ENCODE measurements at places on chromosomes 16 and 17.

DNA sequence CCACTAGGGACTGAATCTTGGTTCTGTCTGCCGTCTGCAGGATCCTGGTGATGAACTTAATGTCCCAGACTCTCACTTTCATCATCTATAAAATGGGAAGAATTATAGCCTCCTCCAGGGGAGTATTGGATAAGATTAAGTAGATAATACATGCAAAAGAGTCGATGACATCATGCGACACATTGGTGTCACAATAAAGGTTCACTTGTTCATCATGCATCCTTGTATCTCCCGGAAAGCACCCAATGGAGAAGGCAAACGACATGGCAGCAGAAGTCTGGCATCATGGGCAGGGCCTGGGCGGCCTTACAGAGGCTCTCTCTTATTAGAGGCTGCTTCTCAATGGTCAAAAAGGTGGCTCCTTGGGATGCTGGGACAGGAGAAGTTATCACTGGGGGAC is 35.1 kb upstream of the CD300E start:
- no peak for DNase-seq

DNA sequence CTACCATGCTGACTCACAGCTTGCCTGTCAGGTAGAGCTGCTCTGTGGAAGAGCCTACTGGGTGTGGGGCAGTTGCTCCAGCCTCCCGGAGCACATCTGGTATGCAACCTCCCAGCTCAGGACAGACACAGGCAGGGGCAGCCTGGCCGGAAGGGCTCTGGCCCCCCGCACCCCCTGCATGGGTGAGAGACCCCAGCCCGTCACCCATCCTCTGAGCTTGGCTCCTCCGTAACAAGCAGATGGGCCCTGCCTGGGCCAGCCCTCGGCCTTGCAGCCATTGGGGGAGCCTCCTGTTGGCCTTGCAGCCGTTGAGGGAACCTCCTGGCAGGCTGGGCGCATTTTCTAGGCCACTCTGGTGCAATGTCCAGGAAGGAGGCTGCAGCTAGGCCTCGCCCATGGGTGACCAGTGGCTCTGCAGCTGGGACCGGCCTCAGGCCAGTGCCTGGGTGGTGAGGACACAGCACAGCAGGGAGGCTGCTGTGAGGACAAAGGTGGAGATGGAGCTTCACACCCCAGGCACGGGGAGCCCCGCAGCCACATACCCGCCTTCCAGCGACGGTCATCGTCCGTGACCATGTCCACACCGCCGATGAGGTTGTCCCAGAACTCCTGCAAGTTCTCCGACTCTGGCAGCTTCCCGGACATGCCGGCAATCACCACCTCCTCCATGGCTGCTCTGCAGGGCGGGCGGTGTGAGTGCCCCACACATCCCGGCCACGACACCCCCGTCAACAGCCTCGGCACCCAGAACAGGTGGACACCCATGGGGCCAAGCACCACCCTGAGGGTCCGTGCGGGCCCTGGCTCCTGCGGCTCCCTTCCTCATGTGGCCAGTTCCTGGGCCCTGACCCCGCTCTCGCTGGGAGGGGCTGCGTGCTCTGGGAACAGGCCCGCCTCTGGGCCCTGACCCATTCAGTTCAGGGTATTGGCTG is 2.0 kb downstream of the FASN start:
- DNase-seq = no peak

DNA sequence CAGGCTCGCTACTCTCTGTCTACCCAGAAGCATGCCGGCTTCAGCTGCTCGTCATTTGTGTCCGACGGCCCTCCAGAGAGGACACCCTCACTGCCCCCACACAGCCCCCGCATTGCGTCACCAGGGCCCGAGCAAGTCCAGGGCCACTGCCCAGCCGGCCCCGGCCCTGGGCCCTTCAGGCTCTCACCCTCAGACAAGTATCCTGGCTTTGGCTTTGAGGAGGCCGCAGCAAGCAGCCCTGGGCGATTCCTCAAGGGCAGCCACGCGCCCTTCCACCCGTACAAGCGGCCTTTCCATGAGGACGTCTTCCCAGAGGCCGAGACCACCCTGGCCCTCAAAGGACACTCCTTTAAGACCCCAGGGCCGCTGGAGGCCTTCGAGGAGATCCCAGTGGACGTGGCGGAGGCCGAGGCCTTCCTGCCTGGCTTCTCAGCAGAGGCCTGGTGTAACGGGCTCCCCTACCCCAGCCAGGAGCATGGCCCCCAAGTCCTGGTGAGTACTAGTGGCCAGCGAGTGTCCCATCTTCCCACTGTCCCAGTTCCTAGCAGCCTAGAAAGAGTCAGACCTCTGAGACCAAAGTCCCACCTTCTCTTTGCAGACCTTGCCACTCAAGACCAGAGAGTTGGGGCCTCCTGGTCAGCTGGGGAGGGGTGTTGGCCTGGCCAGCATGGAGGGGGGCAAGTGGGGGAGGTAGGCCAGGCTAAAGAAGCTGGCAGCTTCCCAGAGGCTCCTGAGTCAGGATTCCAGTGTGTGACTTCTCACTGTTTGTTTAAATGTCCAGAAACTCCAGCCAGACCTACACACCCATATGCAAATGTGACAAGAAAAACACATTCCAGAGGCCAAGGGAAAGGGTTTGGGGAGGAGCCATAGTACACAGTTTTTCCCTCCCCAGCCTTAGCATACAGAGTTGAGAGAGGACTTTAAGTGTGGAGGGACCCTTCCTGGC is 18.6 kb downstream of the FOXN1 start:
- DNase-seq = no peak

- no peak for DNase-seq
These were observed at the start of gene MPP2 for GRCh38 chr17:43907425-43907981. MPP2 (minus strand) TSS chr17:43907536; CDS start chr17:43904460, 3,076 bp downstream.

GRCh38 chr17:81147701-81148100 is 17.6 kb upstream of the PVALEF start:
- DNase-seq = no peak

- DNase-seq = no peak
These were observed 20.4 kb downstream of the HDAC5 start for GRCh38 chr17:44102849-44103622.

DNA sequence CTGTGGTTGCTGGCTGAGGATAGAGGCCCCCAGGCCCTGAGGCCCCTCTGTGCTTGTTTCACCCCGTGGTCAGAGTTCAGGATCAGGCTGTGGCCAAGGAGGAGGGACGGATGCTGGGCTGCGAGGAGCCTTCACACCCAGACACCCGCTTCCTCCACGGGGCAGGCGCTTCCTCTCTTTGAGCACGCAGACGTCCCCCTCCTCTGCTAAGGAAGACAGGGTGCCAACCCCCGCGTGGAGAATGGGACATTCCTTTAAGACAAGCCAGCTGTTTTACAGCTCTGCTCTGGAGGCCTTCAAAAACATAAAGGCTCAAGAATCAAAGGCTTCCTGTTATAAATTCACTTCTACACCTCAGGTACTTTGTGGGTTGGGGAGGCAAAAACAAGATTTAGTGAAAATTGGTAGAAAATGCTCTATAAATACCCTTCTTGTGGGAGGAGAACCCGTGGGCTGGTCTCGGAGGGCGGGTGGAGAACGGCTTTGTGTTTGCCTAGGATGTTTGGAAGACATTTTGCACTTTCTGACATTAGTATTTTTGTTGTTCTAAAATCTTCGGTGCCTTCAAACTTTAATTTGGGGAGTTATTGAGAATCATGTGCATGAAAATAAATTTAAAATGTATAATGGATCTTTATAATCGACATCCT is 60.8 kb upstream of the FOXF1 start:
- DNase-seq = no peak

DNA sequence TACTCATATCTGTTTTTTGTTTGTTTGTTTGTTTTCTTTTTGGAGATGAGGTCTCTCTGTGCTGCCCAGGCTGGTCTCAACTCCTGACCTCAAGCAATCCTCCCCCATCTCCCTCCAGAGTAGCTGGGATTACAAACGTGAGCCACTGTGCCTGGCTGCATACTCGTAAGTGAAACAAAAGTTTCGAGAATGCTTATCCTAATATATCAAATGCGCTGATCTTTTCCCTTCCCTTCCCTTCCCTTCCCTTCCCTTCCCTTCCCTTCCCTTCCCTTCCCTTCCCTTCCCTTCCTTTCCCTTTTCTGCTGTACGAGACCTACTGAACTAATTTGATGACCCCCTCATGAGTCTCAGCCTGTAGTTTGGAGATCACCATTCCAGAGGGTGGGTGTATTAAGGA is 122.1 kb downstream of the RGS9 start:
- DNase-seq = no peak

- no peak for DNase-seq
These were observed 2.4 kb upstream of the RBFOX3 start for GRCh38 chr17:79613195-79613772.

GRCh38 chr17:70110443-70110880 is 35.4 kb downstream of the KCNJ16 start:
- DNase-seq = no peak

DNA sequence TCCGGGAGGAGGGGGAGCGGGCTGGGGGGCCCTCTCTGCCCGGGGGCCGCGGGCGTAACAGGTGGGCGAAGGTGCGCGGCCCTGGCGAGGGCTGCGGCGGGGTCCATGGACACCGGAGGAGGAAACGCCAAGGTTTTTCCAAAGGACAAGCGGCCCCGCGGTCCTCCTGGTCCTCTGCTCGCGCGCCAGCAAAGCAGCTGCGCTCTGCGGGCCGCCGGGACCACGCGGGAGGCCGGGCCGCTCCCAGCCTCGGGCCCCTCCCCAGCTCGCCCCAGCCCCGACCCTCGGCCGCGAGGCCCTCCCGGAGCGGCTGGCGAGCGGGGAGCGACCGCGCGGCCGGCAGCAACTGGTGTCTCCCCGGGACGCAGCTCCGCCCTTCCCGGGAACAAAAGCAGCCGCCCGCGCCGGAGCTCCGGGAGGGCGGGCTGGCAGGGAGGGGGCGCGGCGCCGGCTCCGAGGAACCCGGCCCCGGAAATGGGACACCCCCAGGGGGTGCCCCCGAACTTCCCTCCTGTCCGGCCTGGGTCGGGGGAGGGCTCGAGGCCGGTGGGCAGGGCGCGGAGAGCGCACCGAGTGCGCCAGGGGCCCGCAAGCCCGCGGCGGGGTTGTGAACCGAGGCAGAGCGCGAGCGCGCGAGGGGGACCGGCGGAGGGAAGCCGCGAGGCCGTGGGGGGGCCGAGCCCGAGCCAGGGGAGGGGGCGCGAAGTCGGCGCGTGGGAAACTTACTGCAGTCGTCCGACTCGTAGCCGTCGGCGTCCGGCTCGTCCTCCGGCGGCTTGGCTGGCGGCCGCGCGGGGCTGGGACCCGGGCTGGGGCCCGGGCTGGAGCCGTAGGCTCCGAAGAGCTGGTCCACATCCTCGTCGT is 837 bp downstream of the DOC2B start:
- no peak for DNase-seq

DNA sequence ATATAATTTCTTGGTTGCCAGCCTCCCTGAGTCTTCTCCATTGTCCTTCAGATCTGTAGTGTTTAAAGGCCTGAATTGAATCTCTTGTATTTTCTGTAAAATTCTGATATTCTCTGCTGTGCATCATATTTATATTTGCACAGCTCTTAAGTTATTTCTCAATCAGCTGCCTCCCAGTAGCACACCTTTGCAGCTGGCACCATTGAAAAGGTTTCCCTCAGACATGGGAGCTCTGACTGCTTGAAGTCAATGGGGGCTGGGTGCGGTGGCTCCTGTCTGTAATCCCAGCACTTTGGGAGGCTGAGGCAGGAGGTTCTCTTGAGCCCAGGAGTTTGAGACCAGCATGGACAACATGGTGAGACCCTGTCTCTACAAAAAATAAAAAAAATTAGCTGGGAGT is 40.4 kb downstream of the PITPNC1 start:
- DNase-seq = no peak

DNA sequence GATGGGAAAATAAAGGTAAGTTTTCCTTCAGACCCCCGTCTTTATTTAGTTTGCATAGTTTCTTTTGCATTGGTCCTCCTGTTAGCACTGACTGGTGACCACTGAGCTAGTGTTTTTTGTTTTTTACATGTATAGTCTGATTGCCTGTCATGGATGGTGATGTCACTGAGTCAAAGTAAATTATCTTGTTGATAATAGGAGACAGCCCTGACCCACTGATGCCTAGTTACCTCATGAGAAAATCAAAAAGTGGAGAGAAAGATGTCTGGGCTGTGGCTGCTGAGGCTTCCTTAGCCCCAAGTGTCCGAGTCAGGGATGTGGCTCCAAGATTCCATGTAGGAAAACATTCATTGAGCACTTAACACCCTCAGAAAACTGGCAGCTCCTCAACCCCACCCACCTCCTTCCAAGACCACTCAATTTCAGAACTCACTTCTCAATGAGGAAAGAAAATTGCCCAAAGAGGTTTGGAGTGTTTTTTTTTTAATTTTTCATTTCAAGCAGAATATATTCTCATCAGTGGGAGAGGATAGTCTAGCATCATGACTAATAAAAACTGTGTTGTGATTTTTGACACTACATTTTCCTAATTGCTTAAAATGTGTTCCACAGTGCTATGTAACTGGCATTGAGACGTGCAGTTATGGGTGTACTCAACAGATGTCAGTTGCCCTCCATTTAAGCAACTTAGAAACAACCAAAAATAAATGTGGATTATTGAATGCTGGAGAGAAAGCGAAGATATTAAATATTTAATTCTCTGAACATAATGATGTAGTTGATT is 38.7 kb upstream of the NUDT7 start:
- DNase-seq = no peak
